ENCODE measurements at places on chromosomes 6 and 20.

DNA sequence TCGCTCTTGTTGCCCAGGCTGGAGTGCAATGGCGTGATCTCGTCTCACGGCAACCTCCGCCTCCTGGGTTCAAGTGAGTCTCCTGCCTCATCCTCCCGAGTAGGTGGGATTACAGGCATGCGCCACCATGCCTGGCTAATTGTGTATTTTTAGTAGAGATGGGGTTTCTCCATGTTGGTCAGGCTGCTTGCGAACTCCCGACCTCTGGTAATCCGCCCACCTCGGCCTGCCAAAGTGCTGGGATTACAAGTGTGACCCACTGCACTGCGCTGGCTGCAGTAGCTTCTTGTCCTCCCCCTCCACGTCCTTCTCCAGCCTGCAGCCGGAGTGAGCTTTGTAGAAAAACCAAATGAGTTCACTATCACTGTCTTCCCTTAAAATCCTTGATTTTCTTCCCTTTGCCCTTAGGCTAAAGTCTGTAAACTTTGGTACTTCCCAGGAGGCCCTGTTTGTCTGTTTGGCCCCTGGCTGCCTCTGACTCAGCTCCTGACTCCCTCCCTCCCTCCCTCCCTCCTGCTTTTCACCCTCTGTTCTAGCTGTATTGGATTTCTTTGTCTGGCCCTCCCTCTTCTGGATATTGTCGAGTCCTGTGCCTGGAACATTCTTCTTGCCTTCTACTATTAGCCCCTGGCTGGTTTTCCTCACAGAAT is 12.9 kb downstream of the PARD6B start:
- peak; percentile 81 for DNase-seq

GRCh38 chr20:63702751-63703470 is 4.9 kb downstream of the ARFRP1 start:
- DNase-seq = no peak

GRCh38 chr6:133085471-133085870 is 155.7 kb upstream of the EYA4 start:
- DNase-seq = no peak

DNA sequence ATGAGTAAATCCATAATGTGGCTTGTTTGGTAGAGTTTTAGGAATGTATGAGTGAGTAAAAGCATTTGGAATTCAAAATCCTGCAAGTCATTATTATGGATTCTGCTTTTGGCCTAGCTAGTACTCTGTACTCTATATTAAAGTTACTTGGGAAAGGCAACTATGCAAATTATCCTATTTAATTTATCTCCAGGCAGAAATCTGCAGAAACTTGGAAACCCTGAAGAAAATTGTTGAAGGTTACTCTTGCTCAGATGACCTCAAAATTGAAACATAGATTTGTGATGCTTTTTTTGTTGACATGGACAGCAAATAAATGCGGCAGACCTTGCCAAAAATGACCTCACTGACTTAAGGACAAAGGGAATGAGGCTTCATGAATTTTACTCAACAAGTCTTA is 477.1 kb upstream of the EYS start:
- DNase-seq = no peak

GRCh38 chr6:105357165-105357564 is 45.7 kb downstream of the PREP start:
- no peak for DNase-seq
